RKO (cell line): ENCODE measurements at places on chromosomes 16 and 17.

- DNase-seq, result no peak
These were observed 35.9 kb upstream of the ZNF469 start for GRCh38 chr16:88346680-88347505.

GRCh38 chr16:87316923-87317749 is at the start of gene C16orf95:
TSS of gene C16orf95 (minus strand) at chr16:87317392. CDS start at chr16:87317242, 150 bp downstream.
- peak; percentile 93 for DNase-seq

DNA sequence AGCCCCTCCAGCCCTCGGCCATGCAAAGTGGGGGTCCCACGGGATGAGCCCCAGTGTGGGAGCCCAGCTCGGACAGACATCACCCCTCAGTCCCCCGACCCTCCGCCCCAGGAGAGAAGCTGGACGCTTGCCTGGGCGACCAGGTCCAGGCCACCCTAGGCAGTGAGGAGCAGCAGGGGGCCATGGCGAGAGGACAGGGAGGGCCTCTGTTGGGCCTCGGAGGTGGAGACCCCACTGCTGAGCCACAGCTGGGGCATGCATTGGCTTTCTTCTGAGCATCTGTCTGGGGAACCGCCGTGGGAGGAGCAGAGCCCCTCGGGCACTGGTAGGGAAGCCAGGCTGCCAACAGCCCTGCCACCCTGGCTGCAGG is 13.0 kb downstream of the ACTG1 start:
- DNase-seq, result no peak

GRCh38 chr16:56356276-56357240 is 68.8 kb downstream of the AMFR start:
- peak; percentile 93 for DNase-seq

DNA sequence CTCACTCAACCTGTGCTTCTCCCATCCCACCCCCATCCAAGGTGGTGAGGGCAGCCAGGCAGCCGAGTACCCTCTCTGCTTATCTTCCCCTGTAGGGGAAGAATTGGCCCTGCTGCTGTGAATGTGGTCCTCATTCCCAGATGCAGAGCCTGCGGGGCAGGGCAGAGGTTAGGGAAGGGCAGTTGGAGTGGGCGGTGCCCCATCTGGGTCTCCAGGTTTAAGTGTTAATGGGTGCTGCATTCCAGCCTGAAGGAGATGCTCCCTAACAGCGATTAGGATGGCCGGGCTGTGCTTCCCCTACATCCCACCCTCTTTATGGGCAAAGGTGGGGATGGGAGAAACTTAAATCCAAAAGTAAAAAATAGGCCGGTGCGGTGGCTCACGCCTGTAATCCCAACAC is 12.1 kb downstream of the TMEM95 start:
- DNase-seq, result no peak

DNA sequence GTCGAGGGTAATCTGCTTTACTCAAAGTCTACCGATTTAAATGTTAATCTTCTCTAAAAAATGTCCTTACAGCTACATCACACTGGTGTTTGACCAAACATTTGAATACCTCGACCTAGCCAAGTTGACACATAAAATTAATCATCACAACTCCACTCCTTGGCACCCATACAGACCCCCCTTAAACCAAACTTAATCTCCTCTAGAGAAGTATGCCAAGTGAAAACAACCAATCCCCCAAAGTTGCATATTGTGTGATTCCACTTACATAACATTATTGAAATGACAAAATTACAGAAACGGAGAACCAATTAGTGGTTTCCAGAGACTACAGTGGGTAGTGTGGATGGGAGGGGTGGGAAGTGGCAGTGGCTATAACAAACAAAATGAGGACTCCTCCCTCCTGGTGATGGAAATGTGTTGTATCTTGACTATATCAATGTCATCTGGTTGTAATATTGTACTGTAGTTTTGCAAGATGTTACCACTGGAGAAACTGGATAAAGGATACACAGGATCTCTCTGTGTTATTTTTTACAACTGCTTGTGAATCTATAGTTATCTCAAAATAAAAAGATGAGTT is 39.4 kb downstream of the CAPNS2 start:
- no peak for DNase-seq

DNA sequence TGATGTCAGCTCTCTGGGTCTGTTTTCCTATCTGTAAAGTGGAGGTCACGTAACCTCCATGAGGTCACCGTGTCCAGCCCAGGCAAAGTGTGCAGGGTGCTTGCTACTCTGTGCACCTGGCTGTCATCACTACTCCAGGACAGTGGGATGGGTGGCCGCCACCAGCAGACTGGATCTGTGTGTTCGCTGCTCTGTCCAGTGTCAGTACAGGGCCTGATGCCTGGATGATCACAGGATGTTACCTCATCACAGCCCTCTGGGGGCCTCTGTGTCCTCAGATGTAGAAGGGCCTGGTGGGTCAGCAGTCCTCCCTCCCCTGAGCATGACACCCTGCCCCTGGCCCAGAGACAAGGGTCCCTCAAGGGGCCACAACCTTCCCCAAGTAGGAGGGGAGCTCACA is 80.0 kb downstream of the KCNJ18 start:
- no peak for DNase-seq

GRCh38 chr16:47519996-47520679 is 59.0 kb downstream of the PHKB start:
- peak; percentile 50 for DNase-seq

GRCh38 chr17:80868022-80868609 is 123.5 kb upstream of the CHMP6 start:
- DNase-seq, result no peak

DNA sequence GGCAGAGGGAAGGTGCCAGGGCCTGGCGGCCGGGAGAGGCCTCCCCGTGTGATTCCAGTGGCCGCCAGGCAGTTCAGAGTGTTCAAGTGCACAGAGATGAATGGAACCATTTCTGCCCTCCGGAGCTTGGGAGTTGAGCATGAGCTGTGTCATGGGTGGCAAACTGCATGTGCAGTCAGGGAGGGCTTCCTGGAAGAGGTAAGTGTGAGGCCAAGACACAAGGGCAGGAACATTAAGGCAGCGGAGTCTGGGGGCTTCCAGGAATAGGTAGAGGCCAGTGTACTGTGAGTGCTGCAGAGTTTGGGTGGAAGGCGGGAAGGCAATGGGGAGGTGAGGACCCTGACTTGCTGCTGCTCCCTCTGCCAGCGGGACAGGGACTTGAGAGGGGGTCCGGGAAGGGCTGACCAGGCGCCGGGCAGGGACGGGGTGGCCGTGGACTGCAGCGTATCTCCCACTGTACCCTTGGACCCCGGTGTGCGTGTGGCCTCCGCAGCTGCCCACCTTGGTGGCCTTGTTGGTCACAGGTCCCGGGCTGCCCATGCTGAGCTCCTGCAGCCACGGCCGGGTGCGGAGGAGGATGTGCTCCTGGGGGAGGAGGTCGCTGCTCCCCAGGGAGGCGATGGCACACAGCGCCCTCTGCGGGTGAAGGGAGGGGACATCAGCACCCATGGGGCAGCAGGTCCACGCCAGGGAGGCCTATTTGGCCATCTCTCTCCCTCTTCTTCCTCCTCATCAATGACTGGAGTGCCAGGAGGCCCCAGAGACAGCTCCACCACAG is 7.5 kb upstream of the CEP131 start:
- no peak for DNase-seq

DNA sequence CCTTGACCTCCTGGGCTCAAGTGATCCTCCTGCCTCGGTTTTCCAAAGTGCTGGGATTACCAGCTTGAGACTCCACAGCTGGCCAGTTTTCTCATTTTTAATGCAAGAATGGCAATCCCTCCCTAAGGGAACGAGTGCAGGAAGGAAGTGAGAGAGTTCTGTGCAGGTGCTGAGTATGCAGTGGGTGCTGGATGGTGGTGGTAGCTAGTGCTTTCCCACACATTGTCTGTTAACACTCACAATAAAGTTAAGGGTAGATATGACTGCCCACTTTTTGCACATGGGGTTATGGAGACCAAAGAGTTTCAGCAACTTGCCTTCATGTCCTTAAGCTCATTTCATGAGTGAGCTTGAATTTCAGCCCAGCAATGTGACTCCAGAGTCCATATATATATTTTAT is 18.5 kb downstream of the RGS9 start:
- DNase-seq, result no peak

GRCh38 chr17:65833214-65833613 is 271.8 kb upstream of the AXIN2 start:
- no peak for DNase-seq
